ENCODE measurements at places on chromosomes 5 and 9.

- DNase-seq = no peak
Measured at GRCh38 chr9:94145640-94146039, 61.4 kb downstream of the PTPDC1 start.

DNA sequence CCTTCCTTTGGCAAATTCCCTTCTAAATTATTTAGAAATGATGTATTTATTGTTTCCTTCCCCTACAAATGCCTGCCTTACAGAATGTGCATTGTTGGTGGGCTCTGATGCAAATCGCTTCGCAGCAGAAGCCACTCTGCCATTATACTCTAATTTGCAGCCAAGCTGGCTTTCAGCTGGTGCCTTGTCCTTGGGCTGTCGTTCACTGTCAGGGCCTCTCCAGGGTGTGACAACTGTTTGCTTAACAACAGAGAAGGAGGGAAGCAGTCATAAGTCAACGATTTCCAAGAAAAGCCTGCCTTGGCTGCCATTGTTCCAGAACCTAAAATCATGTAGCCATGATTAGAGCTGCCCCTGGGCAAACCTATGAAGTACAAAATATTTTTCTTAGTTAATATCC is 260.1 kb upstream of the RGMB start:
- peak; percentile 49 for DNase-seq

- no peak for DNase-seq
Measured at GRCh38 chr5:79396265-79396664, 117.7 kb downstream of the HOMER1 start.

DNA sequence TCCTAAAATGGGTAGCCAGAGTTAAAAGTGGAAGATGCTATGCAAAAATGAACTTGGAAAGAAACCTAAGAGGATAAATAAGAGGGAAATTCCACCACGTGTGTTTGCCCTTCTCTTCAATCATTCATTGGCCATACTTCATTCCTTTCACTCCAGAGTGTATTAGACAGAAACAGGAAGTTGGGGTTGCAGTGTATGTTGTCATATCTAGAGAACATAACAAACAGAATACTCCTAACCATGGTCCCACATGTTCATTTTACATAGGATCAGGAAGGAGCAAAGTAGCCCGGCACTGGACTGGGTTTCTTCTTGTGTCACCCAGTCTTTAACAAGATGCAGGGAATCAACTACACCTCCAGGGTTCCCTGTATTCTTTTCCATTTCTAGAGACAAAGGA is 7.6 kb upstream of the GPBP1 start:
- DNase-seq = no peak

- no peak for DNase-seq
Measured at GRCh38 chr5:4662756-4663155, 477.4 kb upstream of the ADAMTS16 start.
